ENCODE measurements at places on chromosomes 5 and 9.

- no peak for DNase-seq
These were observed 41.9 kb upstream of the FUBP3 start for GRCh38 chr9:130537346-130538050.

- no peak for DNase-seq
These were observed 12.1 kb downstream of the WWC1 start for GRCh38 chr5:168303393-168304025.

- DNase-seq = no peak
These were observed 73.4 kb downstream of the ESM1 start for GRCh38 chr5:54912021-54912420.

DNA sequence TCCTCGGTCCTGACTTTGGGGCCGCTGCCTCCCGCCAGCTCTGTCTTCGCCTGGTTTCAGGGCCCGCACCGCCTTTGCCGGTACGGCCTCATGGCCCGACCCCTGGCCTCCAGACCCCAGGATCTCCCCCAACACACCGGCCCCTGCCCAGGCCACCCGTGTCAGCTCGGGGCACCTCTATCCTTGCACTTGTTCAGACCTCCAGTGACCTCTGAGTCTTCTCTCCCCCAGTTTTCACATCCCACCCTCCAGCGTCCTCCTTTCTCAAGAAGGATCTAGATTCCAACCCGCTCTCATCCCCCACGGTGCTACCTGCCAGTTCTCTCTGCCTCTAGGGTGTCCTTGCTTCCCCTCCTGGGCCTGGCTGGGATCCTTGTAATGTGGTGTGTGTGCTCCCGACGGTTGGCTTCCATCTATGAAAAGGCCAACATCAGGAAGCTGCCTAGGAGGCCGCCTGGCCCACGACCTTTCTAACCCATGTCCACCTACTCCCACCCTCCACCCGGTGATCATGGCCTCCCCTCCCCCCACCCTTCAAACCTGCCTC lies 61.1 kb downstream of the SPATA31C2 start:
- no peak for DNase-seq

DNA sequence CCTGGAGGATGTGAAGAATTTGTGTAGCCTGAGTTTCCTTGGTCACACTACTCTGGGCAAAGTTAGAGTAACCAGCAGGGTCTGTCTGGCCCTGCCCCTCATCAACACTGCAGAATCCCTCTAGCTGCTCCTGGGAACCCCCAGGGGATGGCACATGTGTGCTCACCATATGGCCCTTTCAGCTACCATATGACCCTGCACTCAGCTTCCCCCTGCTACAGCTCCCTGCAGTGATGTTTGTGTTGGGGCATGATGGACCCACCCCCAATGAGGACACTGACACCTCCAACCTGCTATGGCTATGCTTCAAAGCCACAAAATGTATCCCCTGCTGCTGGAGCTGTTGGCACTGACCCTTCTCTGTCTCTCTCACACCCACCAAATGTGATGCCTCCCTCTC lies 152.7 kb downstream of the SNX18 start:
- DNase-seq = no peak

DNA sequence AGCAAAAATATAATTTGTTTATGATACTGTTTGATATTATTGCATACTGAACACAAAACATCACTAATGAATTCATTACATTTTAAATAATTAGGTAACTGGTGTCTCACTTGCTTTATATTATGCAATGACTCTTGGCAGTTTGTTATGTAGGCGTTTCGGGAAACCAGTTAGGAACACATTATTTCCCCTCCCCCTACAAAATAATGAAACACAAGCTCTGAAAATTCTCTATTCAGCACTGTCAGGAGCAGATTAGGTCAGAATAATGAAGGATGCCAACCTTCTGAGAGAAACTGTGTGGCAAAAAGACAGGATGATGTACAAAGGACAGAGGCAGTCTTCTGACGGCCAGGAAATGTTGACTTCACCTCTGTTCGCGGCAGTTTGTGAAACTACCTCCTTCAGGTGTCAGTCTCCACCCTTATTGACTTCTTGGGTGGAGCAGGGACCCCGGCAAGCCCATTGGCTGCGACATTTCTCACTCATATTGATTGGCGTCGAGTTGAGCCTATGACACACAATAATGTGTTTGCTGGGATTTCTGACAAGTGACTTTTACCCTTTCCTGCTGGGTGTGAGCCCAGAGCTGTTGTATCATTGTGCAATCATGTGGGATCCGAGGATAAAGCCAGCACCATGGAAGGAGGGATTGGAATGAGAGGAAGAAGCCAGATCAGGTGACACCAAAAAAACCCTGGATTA lies 33.9 kb downstream of the SH3PXD2B start:
- no peak for DNase-seq

DNA sequence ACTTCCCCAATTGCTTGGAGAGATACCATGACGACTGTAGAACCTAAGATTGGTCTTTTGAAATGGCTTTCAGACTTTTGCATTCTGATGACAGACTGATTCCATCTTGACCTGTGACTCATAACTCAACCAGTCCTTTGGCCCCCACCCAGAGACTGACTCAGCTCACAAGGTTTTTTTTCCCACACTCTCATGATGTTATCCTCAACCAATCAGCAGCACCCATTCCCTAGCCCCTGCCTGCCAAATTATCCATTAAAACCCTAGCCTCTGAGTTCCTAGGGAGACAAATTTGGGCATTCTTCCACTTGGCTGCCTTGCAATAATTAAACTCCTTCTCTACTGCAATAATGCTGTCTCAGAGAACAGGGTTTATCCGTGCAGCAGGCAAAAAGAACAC lies 1263.3 kb upstream of the CDH9 start:
- DNase-seq = no peak

- DNase-seq = peak; percentile 7
These were observed 146.1 kb downstream of the MAST4 start for GRCh38 chr5:66742083-66742895.

GRCh38 chr5:45205403-45205961 lies 396.7 kb downstream of the MRPS30 start:
- no peak for DNase-seq

DNA sequence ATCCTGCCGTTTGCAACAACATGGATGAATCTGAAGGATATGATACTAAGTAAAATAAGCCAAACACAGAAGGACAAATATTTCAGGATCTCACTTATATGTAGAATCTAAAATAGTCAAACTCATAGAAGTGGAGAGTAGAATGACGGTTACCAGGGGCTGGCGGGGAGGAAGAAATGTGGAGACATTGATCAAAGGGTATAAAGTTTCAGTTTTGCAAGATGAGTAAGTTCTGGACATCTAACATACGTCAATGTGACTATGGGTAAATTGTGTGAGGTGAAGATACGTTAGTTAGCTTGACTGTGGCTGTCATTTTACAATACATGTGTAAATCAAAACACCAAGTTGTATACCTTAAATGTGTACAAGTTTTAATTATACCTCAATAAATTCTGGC lies 200.3 kb downstream of the SNX18 start:
- no peak for DNase-seq

DNA sequence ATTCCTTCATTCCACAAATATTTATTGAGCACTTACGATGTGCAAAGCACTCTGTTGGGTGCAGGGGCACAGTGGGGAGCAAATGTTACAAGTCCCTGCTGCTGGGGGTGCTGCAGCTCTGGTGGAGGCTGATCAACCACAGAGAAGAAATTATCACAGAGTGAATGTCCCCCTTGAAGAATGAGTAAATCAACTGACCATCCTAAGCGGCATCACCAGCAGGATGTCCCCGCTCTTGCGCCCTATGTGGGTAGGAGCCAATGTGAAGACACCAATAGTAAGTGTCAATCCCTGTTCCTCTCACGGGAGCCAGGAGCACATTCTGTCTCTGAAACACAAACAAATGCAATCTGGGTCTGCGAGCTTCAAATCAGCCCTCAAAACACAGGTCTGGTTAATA lies 47.4 kb upstream of the TBC1D9B start:
- DNase-seq = no peak

DNA sequence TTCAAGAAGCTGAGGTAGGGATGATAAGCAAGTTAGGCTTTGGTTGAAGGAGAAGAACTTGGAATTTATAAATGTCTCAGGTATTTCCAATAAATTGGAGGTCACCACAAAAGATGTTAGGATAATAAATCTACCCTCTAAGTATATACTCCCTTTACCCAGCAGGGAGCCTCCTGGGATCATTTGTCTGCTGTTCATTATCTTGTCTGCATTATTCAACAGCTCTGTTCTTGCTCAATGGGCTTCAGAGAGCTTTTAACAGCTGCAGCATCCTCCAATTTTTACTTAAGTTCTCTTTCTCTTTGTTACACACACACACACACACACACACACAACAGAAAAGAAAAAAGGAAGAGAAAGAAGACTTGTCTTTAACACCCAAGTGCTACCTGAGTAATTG lies 51.7 kb upstream of the VPS13A start:
- no peak for DNase-seq

DNA sequence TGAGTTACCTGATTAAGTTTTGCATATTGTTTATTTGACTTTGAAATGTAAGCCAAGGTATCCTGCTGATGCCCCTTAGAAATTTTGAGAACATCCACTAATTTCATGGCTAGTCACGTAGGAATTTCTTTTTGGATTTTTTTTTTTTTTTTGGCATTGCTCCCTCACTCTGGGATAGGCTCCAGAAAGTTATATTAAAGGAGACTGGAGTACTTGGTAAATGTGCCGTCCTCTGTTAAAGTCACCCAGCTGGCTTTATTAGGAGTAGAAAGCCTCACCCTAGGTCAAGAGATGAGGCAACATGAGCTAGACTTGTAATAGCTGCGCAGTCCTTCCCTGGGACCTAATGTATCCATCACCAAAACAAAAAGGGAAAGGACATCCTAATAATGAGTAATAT lies 3.1 kb downstream of the KCTD16 start:
- DNase-seq = no peak

DNA sequence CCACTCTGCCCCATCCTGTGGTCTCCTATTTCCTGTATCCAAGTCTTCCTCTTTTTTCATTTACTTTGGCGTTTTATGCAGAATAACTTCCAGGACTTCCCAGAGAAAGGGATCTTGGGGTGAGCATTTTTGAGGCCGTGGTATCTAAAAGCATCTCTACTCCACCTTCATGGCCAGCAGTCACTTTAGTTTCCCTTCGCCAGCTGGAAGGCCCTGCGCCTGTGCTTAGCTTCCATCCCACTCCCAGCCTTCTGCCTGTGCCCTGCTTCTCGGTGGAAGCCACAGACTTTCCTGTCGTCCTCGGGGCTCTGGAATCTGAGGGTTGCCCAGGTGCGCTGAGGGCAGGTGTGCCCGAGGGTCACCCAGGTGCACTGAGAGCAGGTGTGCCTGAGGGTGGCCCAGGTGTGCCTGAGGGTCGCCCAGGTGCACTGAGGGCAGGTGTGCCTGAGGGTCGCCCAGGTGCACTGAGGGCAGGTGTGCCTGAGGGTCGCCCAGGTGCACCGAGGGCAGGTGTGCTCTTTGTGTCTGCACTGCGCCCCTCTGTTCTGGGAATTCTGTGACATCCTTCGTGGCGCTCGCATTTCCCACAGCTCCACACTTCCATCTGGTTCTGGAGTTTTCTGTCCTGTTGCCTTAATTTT lies 32.4 kb upstream of the LRRC14B start:
- no peak for DNase-seq

- DNase-seq = no peak
These were observed 28.6 kb upstream of the CTNNA1 start for GRCh38 chr5:138724470-138725146.

DNA sequence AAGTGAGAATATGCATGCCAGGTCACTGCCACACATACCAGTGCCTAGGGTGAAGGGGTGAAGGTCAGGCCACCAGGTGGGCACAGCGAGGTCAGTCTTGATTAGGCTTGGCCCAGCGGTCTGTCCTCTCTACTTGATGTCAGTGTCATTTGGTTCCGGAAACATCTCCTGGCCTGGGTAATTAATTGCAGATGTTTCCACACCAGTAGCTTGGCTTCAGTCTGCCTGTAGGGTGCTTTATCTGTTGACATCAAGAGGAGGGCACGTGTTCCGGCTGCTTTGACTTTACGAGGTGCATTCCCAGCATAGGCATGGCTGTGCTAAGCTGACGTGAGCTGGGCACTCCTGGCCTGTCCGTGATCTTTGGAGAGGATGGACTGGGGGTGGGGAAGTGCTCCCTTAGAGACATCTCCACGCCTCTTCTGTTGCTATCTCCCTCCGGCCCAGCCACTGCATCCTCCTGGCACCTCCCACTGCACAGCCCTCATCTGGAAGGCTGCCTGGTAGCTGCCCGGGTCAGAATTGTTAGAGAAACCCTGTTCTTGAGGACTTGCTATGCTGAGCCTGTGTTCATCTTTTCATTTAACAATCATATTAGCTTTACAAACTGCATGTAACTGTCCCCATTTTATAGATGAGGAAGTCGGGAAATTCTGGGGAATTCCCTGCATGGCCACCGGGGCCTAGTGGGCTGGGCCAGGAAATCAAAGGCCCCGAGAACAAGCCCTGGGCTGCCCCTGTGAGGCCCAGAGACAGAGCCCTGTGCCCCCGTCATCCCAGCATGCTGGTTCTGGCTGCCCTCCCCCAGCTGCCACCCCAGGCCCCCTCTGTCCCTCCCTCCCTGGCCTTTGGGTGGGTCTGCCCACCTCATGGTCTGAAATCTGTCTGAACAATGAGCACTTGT lies 29.1 kb downstream of the JADE2 start:
- DNase-seq = peak; percentile 36

- DNase-seq = no peak
These were observed 29.5 kb upstream of the APC start for GRCh38 chr5:112708103-112708622.

- DNase-seq = no peak
These were observed 10.0 kb upstream of the BOD1 start for GRCh38 chr5:173626505-173626820.

DNA sequence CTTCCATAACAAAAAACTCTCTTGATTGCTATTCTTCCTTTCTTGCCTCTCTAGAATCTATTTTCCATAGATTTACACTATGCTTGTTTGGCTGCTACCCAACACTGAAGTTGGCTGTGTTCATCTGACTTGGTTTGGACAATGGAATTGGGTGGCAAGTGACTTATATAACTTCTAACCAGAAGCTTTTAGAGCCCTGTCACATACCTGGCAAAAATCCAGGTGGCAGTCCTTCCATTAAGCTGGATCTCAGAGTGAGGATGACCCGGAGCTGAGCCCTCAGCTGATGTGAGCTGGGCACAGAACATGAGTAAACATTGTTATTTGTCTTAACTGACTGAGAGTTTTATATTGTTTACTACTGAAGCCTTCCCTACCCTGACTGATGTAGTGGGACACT lies 225.7 kb downstream of the TLR4 start:
- DNase-seq = no peak

DNA sequence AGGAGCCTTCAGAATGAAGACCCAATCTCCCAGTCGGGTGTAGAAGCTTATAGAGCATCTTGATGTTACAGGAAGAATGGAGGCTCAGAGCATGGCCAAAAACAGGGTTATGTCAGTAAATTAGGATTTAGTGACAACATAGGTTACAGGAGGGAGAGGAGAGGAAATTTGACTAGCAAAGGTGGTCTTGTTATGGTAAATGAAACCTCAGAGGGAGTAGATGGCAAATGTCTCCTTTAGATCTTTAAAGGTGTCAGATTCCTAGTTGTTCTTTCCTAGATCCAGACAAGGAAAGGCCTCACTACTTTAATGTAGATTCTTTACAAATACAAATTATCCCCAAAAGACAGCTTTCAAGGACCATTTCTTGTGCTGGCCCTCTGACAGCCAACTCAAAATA lies 465.0 kb downstream of the DMRTA1 start:
- no peak for DNase-seq

- no peak for DNase-seq
These were observed 229.8 kb downstream of the BNC2 start for GRCh38 chr9:16640649-16641048.

- DNase-seq = no peak
These were observed 218.6 kb downstream of the TMEM38B start for GRCh38 chr9:105912863-105913516.

All from T-helper 1 cell (primary cell).